ENCODE measurements at places on chromosomes 2 and 18.

GRCh38 chr2:207662203-207662602 is 37.0 kb upstream of the METTL21A start:
- no peak for DNase-seq

DNA sequence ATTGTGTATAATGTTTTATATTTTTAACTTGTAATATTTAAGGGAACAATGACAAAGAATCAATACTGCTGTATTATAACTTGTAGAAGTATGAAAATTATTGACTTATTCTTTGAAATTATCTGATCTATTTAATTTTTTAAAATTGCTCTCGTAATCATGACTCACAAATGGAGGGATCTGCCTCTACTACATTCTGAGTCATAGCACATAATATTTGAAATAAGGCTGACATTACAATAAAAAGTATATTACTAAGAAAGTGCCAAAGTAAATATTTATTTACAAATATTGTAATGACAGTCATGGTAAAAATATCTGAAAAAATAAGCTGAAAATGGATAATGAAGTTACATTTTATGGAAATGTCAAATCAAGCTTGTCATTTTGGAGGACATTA is 1144.6 kb upstream of the CDH2 start:
- no peak for DNase-seq

- DNase-seq = no peak
Measured at GRCh38 chr18:61851940-61852451, 40.8 kb downstream of the RNF152 start.

DNA sequence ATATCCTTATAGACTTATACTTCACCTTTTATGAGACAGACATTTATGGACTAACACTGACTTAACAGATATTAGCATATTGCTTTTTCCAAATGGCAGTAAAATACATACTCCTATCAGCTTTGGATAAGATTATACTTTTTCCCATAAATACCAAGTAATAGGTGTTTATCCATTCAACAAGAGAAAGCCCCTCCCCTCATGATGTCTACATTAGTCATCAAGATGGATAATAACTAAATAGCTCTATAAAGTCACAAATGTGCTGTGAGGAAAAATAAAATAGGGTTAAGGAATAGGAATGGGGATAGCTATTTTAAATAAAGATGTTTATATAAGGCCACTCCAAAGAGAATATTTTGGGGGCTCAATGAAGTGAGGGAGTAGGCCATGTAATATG is 39.4 kb downstream of the CSRNP3 start:
- no peak for DNase-seq

DNA sequence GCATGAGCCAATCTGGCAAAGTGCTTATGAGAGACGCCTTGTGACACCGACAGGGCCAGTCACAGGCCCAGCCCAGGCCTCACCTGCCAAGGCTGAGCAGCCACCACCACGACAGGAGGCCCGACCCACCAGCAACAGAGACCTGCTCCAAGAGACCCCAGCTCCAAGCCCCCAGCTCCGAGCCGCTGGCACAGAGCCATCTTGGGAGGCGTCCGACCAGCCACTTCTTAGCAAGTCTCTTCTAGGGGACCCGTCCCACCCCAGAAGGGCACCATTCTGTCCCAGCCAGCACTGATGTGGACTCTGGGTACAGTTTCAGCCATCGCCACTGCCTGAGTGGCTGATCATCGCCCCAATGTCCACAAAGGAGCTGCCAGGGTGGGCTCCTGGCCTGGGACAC is 290.7 kb upstream of the SALL3 start:
- no peak for DNase-seq

- DNase-seq = no peak
Measured at GRCh38 chr2:218853766-218854165, 5.8 kb upstream of the WNT6 start.

- no peak for DNase-seq
Measured at GRCh38 chr18:42509750-42510415, 554.8 kb downstream of the PIK3C3 start.

DNA sequence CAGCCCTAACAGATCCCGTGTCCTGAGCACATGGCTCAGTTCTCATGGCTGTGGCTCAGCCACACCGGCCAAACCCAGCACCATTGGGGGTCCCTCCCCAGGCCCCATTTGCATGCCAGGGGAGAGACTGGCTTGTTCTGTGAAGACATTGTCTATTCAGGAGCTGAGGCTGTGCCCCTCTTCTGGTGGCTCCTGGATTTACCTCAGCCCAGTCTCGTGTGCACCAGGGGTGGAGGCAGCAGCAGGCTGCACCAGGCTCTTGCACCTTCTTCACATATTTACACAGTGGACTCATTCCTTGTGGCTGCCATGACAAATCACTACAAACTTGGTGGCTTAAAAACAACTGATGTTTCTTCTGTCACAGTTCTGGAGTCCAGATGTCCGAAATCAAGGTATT is 92.4 kb upstream of the ITGA6 start:
- no peak for DNase-seq

DNA sequence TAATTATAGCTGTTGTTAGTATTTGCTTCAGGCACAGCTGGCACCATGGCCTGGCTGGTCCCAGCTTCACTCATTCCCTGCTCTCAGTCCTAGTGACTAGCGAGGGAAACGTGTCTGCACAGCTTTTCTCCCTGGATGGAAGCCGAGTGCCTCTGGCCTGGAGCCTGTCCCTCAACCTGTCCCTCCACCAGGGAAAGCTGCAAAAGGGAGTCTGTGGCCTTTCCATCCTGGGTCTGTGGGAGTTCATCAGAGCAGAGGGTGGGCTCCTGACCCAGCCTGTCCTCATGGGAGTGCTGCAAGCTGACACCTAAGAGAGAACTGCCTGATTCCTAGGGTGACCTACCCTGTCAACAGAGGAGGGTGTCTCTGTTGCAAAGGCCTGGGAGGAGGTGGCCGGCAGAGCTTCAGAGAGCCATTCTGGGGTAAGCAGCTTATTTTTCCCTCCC is 118.3 kb downstream of the CAPN13 start:
- no peak for DNase-seq

GRCh38 chr2:127847931-127848330 is 10.0 kb downstream of the POLR2D start:
- DNase-seq = no peak

DNA sequence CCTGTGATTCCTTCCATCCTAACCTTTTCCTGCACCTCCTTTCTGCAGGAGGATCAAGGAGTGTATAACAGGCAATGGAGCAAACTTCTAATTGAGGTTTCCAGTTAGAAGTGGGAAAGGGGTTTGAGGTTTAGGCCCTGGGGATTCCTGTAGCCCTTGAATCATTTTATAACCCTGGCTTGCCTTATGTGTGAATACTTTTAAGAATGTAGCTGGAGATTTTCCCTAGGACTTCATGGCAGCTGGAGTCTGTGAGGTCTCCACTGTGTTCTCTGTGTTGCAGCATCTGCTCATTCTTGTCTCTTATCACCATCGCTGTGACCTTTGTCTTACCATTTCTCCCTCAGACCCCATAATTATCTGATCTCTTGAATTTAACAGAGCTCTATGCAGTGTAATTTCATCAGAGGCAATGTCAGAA is 370.2 kb upstream of the SLC14A2 start:
- no peak for DNase-seq

GRCh38 chr2:47043142-47043890 is 111.8 kb downstream of the STPG4 start:
- no peak for DNase-seq

DNA sequence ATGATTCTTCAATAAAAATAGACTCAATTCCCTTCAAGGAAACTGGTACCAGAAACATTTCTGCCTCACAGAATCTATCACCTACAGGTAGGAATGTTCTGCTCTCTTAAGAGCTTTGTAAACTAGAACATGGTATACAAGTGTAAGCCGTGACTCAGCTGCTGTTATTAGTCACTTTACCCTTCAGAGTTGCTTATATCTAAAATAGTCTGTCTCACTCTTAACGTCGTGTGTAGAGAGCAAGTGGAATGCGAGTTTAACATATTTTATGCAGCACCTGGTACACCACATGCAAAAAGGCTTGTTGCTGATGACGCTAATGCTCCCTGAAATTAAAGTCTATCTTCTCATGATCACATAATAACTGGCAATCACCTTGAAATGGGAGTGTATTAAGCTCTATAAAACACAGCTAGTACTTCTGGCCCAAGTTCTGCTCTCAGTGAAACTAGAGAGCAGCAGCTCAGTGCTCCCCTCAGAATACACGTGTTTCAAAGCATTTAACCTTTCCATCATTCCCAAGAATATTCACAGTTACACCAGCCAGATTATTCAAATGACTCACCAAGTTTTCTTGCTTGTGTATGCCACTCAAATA is 420.0 kb downstream of the ZEB2 start:
- DNase-seq = no peak

- no peak for DNase-seq
Measured at GRCh38 chr2:192357217-192357616, 162.5 kb upstream of the TMEFF2 start.

DNA sequence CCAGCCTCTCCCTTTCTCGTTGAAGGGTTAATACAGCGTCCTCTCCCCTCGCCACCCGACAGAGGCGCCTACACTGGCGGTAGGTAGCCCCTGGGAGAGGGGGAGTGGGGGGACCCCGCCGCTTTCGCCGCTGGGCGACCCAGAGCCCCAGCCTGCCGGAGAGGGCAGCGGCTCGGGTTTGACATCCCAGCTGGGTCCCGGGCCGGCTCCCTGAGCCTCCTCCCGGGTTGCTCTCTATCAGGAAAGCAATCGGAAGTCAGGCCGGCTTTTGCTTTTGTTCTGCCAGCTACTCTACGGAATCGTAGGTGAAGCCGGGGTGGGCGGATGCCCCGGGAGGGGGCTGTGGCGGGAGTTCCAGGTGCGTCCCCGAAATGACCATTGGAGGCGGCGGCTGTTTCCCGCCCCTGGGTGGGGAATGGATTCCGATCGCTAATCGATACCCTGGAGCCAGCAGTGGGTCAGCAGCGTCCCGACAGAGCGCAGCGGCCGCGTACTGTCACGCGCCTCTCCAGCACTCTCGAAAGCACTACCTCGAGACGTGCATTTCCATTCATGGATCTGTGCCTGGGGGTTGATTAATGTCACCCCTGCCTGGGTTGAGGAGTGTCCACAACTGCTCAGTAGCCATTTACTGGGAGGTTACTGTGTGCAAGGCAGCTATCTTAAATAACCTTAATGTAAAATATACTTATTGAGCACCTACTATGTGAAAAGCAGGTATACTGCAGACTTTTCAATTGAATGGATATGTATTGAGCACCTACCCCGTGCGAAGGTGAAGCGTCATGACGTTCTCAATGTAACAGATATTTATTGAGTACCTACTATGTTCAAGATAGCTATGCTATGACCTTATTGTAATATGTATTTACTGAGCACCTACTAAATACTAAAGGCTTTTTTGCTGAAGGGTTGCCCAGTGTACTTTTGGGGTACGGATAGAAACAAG is 1.1 kb downstream of the MAPK4 start:
- DNase-seq = peak; percentile 74

GRCh38 chr2:236618370-236618769 is 48.7 kb downstream of the ACKR3 start:
- DNase-seq = no peak

GRCh38 chr2:86623043-86623493 is 597 bp downstream of the RNF103 start:
- DNase-seq = peak; percentile 64

DNA sequence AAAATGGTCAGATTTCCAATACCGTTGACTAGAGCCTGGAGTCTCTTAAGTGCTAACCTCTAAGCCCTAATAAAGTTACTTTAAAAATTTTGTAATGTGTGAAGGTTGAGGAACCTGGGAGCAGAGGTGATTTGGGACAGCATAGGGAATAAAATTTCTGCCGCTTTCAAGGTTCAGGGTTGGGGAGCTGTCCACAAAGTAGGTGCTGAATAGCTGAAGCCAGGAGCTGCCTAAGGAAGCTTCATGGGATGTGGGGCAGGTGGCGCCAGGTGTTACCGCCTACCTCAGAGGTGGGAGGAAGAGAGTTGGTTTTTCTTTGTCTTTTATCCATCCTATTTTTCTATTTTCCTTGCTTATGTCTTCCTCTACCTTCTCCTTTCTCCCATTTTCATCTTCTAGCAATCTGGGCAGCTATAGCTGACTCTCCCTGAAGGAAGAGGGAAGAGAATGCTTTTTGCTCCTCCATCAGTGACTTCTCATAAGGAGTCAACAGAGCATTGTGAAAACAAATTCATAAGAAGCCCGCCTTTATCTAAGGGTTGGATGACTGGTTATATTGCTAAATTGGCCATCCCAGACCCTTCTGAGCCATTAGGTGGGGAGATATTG is 178.7 kb downstream of the CLIP4 start:
- DNase-seq = no peak

- DNase-seq = peak; percentile 79
Measured at GRCh38 chr2:237473878-237474441, 13.1 kb upstream of the MLPH start.

DNA sequence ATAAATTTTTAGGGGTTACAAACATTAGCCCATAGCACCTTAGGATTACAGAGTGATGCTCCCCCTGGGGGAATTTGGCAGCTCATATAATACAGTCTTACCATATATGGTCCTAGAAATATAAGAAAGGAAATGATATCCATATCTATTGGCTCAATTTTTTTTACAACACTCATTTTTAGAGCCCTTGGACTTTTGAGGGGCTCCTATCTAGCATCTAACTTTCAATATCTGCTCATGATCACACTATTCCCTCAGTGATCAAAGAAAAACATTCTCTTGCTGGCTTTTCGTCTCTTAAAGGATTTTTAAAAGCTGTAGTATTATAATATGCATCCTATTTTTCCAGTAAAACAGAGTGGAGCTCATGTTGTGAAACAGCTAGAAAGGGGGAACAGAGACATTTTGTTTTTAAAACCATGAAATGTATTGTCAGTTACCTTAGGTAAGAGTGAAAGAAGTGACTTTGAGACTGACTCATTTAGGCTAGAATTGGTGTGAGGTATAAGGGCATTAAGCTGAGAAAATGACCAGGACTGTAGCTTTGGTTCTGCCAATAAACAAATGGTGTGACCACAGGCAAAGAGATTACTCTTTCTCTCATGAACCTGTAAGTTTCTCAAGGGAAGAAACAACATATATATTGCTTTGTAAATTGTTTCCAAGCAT is 65.8 kb downstream of the ALPK2 start:
- no peak for DNase-seq

- peak; percentile 56 for DNase-seq
Measured at GRCh38 chr2:137659616-137660015, 304.7 kb upstream of the HNMT start.

DNA sequence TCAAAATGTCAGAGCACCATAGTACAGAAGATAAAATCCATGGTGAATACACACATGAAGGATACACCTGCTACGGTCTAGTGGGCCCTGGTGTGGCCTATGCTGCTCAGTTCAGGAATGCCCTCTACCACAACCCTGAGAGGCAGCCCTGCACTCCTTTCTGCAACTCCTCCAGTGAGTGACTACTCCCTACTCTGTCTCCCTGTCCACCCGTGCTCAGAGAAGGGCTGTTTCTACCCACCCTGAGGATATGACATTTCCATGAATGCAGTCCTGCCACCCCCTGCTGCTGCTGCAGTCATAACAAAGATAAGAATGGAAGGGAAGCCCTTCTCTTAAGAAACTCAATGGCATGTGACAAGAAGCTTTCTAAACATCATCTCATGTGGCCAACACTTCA is 137.0 kb downstream of the EN1 start:
- no peak for DNase-seq

- DNase-seq = peak; percentile 53
Measured at GRCh38 chr2:222024932-222025880, 273.6 kb downstream of the PAX3 start.

All from left lung (tissue), 14 donors.